8988T (cell line): ENCODE measurements at places on chromosomes 5 and 9.

DNA sequence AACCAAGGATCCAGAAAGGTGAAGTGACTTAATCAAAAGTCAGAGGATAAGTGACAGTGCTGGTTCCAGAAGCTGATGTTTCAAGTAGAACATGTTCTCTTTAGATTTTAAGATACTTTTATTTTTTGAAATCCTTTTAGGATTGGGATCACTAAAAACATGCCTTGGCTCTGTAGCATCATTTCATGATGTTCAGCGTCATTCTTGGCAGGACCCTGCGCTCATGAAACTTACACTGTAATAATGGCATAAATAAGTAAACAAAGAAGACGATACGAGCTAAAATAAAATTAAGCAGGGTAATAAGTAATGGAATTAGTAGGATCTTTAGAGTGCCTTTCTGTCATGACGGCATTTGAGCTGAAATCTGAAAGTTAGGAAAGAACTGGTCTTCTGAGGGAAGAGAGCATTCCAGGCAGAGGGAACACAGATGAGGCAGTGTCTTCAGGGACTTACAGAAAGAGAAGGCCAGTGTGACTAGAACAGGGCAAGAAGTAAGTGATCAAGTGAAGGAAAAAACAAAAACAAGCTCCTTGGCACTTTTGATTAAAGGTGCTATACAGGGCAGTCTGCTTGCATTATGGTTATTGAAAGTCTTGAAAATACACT lies 19.9 kb downstream of the CTNNA1 start:
- DNase-seq = no peak

GRCh38 chr5:157269165-157269671 lies 3.3 kb downstream of the CYFIP2 start:
- DNase-seq = no peak

GRCh38 chr5:78056053-78056452 lies 238.4 kb downstream of the AP3B1 start:
- no peak for DNase-seq

- peak; percentile 66 for DNase-seq
Observed at GRCh38 chr5:180494510-180495181, 467 bp downstream of the CNOT6 start.
